ENCODE measurements at places on chromosomes 2 and 18.

- DNase-seq: no peak
These were observed 174.7 kb downstream of the LPIN1 start for GRCh38 chr2:11920993-11921583.

GRCh38 chr2:18861951-18862350 is 272.6 kb upstream of the NT5C1B start:
- DNase-seq: no peak

- no peak for DNase-seq
These were observed 84.7 kb upstream of the PKDCC start for GRCh38 chr2:41962922-41963622.

GRCh38 chr2:100884145-100884621 is 64.2 kb downstream of the NPAS2 start:
- DNase-seq: no peak

DNA sequence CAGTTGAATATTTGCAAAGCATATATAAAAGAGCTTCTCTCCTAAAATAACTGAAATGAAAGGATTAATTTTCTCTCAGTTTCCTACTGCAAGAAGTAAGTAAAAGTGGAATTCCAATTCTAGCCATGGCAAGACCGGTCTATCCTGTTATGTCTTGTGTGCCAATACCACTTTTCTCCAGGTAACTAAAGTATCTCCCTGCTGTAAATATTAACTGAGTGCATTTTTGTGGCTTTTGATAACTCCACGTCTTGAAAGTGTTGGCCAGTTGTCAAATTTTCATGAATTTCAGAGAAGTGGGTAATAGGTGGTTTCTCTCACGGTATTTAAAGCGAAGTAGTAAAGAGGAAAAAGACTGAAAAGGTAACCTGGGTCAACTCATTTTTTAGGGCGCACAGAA is 225.9 kb downstream of the NEDD4L start:
- no peak for DNase-seq

DNA sequence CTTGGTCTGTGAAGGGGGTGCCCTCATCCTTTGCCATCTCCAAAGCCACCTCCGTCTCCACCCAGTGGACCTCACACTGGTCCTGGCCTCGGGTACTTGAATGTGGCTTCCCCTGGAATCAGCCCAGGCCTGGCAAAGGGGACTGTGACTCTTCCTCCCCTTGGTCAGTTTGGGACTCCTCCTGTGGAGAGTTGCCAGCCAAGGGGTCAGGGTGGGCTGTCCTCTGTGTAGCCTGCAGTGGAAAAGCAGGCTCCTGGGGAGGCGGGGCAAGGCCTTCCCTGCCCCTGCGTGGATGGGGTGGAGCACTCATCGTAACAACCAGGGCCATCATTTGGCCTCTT is 59.8 kb downstream of the INHBB start:
- DNase-seq: no peak

- no peak for DNase-seq
These were observed 83.6 kb upstream of the ST3GAL5 start for GRCh38 chr2:85972355-85972754.

DNA sequence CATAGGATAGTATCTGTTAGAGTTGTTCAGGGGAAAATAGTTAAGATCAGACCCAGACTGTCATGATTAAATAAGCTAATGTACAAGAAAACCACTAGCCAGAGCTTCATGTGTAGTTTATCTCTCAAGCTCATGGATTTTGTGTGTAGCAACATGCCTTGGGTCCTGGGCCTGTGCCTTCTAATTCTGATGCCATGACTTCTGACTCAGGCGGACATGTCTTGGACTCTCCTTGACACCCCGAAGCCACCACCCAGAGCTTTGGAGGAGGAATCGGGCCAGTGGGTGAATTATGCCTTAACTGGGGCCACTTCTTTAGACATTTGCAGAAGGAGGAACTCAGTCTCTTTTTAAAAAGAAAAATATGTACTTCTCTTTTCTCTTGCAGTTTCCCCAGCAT is 68.7 kb downstream of the NPAS2 start:
- DNase-seq: no peak

GRCh38 chr2:1846046-1847015 is 102.0 kb upstream of the PXDN start:
- DNase-seq: no peak

- no peak for DNase-seq
These were observed 212.1 kb upstream of the POU3F3 start for GRCh38 chr2:104641786-104642185.

DNA sequence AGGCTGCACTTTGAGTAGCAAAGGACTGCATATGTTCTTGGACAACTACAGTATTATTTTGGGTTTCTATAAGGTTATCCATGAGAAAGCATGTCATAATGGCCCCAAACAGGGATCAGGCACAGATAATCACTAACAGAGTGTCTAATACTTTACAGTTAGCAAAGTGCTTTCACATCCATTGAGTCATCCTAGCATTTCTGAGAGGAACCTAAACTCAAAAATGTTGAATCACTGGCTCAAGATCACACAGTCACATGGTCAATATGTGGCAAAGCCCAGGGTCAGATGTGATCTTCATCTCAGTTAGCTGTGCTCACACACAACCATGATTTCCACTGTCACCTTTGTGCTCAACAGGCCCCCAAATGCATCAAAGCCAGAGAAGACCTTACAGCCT is 156.1 kb upstream of the VRK2 start:
- DNase-seq: no peak

All from NCI-H1048 (cell line).